ENCODE measurements at places on chromosomes 2 and 18.

GRCh38 chr2:195642027-195642678 lies 14.9 kb upstream of the SLC39A10 start:
- no peak for DNase-seq

GRCh38 chr18:36692371-36692770 lies 136.4 kb downstream of the TPGS2 start:
- no peak for DNase-seq

DNA sequence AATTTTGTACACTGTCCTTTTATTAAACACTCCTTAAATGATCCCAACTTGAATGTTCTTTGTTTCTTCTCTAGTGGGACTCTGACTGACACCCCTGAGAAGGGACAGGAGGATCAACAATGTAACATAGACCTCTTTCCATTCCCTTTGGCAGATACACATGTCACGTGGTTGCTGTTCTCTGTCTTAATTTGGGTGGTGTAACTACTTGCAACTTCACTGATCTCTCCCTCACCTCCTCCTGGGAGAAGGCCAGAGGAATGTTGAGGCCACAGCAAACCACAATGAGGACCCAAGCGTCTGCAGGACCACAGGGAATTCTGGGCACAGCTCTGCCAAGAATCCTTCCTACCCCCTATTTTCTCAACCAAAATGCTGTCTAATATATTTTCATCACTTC lies 205.6 kb downstream of the RTP5 start:
- DNase-seq = no peak

GRCh38 chr18:48663931-48664847 lies 125.4 kb downstream of the CTIF start:
- DNase-seq = peak; percentile 57

- no peak for DNase-seq
These were observed 28.7 kb downstream of the DYSF start for GRCh38 chr2:71482055-71482454.

GRCh38 chr2:108981846-108982245 lies 7.2 kb downstream of the EDAR start:
- no peak for DNase-seq

DNA sequence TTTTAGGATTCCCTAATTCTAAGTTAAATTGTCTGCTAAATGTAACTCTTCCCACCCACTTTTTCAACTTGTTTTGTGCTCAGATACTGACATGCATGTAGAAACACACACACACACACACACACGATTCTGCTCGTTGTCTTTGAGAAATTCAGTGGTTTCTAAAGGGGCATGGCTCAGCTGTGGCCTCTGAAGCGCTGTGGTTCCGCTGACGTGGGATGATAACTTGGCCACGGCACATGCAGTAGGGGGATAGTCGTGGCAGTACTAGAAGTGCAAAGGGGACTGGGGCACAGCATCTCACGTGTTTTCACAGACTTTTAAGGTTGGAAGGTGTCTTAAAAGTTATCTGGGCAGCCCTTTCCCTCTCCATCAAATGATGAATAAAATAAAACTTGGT lies 18.4 kb downstream of the CASP10 start:
- DNase-seq = no peak

DNA sequence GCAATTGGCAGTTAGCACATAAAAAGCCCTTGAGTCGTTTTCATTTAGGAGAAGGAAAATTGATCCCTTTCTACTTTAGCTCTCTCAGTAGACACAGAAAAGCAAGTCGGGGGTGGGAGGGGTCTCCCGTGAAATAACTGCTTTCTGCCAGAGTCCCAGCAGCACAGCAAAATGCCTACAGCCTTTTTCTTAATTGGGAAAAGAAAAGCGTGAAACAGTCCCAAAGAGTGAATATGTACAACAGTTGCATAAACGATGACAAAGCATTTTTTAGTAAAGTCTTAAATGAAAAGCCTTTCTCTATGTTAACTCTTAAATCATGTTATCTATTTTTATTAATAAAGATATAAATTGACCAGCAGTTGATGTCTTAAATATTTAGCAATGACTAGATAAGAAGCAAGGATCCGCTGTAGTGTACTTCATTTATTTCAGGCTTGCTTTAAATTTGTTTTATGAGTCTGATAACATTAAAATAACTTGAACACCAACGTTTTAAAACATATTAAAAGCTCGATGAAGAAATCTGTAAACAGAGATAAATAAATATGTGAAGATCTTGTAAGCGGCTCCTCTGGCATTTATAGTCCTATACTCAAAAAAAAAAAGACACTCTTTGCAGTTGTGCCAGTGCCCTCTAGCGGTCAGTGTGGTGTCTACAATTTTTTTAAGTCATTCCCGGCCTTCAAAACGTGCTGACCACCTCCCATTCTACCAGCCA lies 42.3 kb upstream of the ATIC start:
- peak; percentile 72 for DNase-seq

DNA sequence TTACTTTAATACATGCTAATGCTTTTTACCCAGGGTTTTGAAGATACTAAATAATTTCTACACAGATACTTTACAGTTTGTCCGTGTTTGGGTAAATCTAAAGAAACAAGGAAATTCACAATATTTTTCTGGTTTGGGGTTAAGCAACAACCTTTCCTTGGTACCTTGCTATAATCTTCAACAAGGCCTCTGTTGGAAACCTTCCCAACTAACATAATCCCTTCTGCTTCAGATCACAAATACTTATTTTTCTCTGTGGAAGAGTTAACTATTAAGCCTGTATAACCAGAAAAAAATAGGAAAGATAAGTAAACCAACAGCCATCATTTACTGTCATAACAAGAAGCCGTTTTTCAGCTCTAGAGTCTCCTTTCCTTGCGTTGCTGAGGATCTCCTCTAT lies 15.0 kb downstream of the FEZ2 start:
- DNase-seq = no peak

- DNase-seq = no peak
These were observed 185.3 kb downstream of the PRKCE start for GRCh38 chr2:45836740-45837139.

- no peak for DNase-seq
These were observed 124.3 kb upstream of the PELI1 start for GRCh38 chr2:64268330-64269048.

DNA sequence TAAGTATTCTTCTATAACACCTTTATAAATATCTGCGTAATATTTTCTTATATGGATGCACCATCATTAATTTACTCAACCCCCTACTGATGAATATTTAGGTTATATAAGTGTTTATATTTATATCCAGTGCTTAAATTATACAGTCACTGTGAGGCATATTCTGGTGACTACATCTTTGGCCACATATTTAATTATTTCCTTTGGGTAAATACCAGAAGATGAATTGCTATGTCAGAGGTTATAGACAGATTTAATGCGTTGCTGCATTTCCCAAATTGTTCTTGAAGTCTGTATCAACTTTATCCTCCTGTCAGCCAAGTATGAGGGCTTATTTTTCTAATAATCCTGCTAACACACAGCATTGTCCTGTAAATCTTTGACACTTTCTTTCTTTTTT lies 18.7 kb downstream of the DYSF start:
- DNase-seq = no peak

GRCh38 chr2:165941827-165942226 lies 11.7 kb downstream of the TTC21B start:
- DNase-seq = no peak

DNA sequence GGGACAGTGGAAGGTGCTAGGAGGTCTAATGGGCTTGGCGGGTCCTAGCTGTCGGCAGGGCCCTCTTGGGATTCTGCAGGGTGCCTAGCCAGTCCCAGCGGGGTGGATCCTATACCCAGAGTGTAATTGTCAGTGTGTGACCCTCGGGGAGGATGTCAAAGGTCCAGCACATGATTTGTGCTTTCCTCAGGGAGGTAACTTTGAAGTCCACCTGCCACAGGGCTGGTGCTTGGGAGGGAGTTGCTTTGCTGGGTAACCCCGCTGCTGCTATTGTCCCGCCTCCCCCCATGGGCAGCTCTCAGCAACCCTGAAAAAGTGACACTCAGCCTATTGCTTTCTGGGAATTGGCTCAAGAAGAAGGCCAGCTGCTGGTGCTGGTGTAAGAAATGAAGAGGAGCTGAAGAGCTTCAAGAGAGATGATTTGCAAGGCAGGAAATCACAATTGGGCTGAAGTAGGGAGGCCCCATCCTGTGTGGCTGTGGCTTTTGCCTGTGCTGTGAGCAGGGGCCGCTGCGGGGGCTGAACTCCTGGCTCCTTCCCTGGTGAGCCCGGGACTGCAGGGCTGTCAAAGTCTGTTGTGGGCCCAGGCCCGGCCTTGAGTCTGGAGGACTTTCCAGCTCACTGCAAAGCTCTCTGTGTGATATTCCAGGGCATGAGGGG lies 36.4 kb downstream of the EMILIN2 start:
- peak; percentile 72 for DNase-seq

DNA sequence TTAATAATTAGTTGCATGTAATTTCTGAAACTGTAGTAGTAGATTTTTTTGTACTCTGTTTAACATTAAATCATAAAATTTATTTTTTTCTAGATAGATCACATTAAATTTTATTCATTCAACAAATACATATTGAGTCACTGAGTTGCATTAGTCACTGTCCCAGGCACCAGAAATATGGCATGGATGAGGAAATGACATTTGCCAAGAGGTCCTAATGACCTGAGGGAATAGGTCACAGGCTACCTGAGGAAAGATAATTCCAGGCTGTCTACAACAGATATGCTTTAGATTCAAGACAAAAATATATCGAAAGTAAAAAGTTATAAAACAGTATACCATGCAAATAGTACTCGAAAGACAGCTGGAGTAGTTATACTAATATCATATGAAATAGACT lies 852.4 kb upstream of the ACVR2A start:
- DNase-seq = no peak

DNA sequence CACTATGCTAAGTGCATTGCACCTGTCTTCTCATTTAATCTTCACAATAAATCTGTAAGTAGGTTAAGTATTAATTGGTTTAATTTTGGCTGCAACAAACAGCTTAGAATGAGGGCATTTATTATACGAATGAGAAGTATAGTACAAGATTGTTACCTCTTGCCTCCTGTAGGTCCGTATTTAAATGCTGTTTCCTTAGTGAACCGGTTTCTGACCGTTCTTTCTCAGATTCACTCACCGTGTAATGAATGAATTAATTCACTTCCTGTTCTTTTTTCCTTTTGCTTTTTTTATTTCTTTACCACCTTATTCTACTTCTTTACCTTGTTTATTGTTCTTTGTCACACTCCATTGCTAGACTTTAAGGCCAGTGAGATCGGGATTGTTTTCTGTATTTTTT lies 153.8 kb upstream of the RASGRP3 start:
- no peak for DNase-seq

DNA sequence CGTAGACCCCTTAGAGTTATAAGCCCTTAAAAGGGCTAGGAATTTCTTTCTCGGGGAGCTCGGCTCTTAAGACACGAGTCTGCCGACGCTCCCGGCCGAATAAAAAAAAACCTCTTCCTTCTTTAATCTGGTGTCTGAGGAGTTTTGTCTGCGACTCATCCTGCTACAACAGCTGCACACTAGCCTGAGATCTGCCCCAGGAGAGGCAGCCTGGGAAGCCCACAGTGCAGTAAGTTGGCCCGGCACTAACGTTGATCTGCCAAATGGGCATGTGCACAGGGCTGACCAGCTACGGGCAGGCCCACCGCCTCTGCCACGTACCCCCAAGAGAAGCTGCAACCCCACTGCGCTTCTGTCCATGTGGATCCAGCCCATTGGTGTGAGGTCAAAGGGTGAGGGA lies 8.4 kb upstream of the LIMS2 start:
- DNase-seq = no peak

DNA sequence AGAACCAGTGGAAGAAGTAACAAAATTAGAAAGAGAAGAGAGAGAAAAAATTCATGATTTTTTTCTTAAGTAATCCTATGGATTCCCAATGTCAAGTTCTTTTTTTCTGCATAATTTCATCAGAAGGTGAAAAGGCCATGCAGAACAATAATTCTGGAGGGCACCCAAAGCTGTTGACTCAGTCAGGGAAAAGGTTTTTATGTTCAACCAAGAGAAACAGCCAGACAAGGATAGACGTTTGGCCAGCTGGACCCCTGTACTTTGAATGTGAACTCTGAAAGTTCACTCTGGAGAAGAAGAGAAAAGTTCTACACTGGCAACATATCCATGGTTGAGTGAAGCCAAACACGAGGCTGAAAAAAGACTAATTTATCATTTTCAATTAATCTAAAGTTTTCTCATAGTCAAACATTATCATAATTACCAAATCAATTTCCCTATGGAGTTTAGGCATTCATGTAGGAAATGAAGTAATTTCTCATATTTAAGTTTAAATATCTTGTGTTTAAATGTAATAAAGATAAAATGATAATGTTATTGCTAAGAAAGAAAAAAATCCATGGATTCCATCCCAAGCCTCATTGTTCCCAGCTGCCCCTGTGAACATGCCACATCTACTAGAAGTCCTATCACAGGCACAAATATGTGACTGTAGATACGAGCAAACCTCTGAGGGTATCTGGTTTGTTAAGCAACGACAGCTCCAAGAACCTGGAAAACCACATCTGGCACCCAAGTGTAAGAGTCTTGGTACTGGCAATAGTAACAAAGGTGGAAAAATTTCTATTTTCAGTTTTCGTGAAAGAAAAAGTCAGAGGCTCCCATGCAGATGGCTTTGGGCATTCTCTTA lies 742.7 kb upstream of the ACVR2A start:
- DNase-seq = no peak

DNA sequence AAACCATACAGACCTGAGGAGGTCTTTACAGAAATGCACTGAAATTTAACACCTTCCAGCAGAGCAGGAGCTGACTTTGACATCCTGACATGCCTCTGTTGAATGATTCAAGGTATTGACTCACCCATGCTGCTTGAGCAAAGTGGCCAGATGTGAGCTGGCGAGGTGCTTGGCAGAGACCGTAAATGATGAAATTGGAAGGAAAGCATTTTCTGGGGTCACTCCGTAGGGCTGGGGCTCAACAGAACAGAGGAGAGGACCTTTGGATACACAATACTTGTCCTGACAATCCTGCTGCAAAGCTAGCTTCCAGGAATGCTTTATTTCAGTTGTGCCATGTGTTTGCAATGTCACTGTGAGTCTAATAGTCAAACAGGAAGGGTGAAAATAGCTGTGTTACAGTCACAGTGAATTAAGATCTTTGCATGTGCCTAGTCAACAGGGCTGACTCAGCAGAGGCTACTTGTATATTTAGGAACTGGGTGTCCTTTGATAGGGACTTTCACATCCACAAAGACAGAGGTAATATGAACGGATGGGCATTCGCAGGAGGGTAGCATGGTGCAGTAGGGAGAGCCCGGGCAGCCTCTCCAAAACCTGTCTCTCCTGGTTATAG lies 31.6 kb upstream of the NCK2 start:
- DNase-seq = no peak

DNA sequence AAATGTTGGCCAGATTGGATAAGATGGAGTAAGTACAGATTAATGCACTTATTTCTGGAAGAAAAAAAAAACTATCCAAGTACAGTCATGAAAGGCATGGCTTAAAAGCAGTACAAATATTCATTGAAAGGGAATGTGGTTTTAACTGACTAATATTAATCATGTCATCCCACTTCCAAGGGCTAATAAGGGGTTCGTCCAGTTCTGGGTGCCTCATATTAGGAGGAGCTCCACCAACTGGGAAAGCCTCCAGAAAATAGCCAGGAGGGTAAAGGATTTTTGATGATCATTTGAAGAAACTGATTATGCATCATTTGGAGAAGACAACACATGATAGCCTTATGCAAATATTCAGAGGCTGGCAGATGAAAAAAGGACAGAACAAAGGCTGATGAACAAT lies 115.2 kb upstream of the ARL5A start:
- no peak for DNase-seq

GRCh38 chr2:192265751-192266150 lies 71.0 kb upstream of the TMEFF2 start:
- DNase-seq = no peak
